ENCODE measurements at places on chromosomes 12 and 14.

GRCh38 chr12:112314981-112315380 lies 67.2 kb downstream of the HECTD4 start:
- DNase-seq, result no peak

- DNase-seq, result no peak
Measured at GRCh38 chr14:33250963-33251362, 312.3 kb downstream of the NPAS3 start.

DNA sequence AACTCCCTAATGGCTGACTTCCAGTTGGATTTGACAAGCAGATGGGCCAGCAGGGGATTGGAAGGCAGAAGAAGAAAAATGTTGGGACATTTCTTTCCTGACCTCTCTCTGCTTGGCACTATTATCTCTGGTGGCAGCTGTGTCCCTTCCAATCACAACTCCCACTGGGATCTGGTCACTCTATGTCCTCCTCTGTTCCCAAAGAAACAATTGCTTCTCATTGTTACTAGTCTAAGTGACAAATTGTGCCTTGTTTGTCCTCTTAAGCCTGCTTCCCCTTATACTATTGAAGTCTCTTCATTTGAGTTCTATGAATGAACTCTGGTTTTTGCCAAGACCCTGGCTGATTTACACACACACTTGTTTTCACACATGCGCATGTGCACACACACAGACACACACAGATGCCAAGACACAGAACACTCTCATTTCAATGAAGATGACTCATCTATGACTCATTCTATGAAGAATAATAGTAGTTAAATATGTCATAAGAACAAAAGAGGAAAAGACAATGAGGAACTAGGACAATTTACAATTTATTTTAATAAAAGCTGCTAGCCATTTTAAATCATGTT lies 83.0 kb upstream of the FAR2 start:
- peak; percentile 40 for DNase-seq

DNA sequence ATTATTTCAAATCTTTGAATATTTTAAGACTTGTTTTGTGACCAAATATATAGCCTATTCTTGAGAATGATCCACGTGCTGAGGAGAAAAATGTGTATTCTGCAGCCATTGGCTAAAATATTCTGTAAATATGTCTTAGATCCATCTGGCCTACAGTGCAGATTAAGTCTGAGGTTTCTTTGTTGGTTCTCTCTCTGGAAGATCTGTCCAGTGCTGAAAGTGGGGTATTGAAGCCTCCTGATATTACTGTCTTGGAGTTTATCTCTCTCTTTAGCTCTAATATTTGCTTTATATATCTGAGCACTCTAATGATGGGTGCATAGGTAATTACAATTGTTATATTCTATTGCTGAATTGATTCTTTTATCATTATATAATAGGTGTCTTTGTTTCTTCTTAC lies 617.4 kb upstream of the LRFN5 start:
- no peak for DNase-seq

DNA sequence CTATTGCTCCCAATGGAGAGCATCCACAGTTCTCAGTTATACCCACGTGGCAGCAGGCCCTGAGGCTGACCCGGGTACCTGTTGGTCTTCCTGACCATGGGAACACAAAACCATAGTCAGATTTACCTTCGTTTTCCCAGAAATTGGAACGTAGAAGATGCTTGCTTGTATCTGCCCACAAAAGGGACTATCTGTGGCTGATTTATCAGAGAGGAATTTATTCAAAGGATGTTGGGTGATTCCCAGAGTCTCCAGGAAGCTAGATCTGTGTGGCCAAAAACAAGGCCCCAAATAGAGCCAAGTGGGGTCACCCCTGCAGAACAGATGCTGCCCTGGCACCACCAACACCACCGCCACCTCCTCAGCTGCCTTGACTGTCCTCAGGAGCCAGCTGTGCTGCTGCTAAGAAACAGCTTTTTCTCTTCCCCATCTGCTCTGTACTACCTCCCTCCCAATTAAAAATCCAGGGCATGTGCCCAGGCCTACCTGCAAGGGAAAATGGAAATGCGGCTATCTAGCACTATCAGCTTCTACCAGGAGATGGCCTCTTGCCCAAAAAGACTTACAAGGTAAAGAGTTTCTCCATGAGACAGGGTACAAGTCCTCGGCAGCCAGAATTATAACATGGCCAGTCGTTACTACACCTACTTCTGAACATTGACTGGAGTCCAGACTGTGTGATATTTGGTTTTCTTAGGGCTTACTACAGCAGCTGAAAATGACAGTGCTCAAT lies 128.6 kb upstream of the PLEKHG7 start:
- DNase-seq, result no peak

DNA sequence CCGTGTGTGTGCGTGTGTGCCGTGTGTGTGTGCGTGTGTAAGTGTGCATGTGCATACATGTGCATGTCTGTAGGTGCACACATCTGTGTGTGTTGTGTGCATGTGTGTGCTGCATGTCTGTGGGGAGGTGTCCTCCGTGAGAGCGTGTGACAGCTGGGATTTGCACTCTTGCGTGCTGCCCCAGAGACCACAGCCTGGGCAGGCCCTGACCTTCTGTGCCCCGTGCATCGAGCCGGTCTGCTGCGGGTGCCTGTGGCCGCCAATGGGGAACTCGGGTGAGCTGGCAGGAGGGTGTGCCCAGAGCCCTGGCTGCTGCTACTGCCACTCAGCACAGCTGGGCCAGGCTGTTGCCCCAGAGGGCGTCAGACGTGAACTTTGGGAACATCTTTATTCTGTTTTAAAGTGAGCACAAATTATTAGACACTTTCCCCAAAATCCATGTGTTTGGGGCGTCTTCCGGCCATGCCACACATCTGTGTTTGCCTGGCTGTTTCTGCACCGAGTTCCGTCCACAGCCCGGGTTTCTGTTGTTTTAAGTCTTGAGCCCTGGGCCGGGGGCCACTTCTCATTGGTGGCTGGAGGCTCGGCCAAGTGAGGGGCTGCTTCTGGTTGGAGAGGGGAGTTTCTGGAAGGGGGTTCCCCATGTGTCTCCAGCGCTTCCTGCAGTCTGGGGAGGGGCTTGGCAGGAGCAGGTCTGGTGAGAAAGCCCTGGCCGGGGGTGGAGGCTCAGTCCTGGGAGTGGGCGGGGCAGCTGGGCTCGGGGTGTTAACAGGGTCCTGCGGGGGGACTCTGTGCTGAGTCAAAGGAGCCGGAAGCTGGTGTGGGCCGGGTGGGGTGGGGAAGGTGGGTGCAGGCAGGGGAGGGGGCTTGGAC lies 7.6 kb downstream of the CEP170B start:
- DNase-seq, result no peak

DNA sequence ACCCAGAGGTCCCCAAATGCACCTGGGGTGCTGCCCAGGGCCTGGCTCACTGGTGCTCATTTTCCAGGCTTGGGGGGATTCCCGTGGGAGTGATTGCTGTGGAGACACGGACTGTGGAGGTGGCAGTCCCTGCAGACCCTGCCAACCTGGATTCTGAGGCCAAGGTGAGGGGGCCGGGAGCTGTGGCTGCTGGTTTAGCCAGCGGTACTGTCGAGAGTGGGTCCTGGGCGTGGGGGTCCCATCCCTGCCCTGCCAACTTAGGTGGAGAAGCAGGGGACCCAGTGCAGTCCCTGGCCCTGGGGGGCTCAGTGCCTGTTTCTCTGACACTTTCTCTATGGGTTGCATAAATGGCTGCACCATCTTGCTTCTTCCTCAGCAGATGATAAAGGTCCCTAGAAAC lies 50.9 kb downstream of the FOXN4 start:
- no peak for DNase-seq

GRCh38 chr12:104737791-104738301 lies 220.2 kb downstream of the SLC41A2 start:
- no peak for DNase-seq

GRCh38 chr12:5305425-5305824 lies 126.5 kb upstream of the NTF3 start:
- no peak for DNase-seq

DNA sequence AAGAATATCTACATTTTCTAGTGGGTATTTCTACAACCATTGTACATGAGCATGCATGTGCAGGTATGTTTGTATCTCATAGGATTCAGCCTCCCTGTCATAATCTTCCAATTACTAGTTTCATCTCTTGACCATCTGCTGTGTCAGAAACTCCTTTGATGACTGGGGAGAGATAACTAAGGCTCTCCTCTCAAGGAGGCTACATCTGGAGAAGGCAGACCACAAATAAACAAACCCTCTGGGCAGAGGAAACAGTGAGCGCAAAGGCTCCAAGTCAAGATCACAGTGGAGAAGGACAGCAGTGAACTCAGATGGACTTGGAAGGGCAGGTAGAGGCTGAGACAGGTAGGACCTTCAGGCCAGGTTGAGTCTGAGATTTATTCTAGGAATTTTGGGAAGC lies 166.4 kb downstream of the PELI2 start:
- no peak for DNase-seq

- peak; percentile 30 for DNase-seq
Measured at GRCh38 chr14:25400607-25401206, 350.8 kb upstream of the STXBP6 start.

DNA sequence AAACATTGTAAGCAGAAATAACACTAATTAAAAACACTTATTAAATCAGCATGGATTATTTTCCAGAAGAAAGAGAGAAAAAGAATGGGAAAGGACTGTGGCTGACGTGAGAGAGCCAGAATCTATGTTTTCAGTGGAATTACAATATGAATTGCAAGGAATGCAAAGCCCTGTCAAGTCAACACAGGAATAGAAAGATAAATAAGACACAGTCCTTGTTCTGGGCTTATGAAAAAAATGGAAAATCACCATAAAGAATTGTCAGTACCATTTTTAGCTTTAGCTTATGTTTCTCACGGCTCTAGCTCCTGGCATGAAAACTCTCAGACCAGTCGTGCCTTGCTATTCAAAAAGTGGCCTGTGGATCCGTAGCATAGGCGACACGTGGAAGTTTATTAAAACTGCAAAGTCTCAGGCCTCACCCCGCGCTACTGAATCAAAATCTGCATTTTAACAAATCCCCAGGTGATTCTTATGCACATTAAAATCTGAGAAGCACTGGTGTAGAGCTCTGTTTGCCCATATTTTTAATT lies 549.1 kb downstream of the RPS29 start:
- no peak for DNase-seq

DNA sequence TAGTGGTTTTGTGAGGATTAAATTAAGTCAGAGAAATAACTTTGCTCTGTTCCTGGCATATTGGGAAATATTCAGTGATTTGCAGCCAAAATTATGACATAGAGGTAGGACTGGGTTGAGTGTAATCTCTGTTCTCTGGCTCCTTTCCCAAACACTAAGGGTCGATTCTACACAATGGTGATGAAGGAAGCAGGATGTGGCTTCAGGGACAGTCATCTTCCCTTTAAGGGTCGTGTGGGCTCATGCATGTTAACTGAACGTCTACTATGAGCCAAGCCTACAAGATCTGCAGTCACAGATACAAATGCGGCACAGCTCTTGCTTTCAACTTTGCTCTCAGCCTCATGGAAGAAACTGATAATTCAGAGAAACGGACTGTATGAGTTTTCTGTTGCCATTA lies 381.6 kb downstream of the VRK1 start:
- DNase-seq, result no peak

DNA sequence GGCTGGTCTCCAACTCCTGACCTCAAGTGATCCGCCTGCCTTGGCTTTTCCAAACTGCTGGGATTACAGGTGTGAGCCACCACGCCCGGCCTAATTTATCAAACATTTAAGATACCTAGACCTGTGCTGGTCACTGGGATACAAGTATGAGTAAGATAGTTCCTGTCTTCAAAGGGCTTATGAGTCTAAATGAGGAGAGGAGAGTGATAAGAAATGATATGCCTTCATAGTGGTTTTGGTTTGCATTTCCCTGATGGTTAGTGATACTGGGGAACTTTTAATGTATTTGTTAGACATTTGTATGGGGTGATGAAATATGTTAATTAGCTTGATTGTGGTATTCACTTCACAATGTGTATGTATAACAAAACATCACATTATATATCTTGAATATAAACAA lies 21.2 kb downstream of the TMED10 start:
- DNase-seq, result no peak

GRCh38 chr12:107655281-107656065 lies 30.1 kb upstream of the PWP1 start:
- peak; percentile 14 for DNase-seq
